Tibial nerve (tissue), 4 donors: ENCODE measurements at places on chromosomes 5 and 9. TPM values are rescaled to one million over a fixed set of nuclear protein-coding genes. Genes with fewer than 3 reads are reported as not detected.

DNA sequence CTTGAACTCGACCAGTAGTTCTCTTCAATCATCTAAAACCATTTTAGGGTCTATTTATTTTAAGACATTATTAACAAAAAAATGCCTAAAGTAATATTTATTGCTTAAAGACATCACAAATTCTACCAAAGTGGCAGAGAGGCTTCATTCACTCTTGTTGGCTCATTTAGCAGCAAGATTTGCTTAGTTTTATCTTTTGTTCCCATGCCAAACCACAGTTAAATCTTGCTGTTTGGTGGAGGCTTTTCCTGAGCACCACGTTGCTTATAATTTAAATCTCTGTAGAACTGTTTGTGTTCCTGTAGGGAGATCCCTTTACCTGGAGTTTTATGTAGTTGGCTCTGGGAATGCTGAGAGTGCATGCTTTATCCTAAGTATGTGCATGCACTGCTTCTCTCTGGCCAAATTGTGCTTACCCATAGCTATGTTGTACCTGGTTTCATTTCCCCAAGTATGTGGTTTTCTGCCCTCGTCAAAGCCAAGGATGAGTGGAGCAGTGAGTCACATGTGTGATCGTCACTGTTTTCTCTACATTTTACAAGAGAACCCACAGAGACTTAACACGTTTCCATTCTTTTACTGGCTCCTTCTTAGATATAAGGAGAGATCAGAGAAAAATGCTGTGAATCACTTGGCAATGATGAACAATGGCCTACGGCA, 42.1 kb upstream of the MAST4 start:
- no peak for DNase-seq

GRCh38 chr5:170342153-170342725, 44.7 kb upstream of the LCP2 start:
- DNase-seq = no peak

DNA sequence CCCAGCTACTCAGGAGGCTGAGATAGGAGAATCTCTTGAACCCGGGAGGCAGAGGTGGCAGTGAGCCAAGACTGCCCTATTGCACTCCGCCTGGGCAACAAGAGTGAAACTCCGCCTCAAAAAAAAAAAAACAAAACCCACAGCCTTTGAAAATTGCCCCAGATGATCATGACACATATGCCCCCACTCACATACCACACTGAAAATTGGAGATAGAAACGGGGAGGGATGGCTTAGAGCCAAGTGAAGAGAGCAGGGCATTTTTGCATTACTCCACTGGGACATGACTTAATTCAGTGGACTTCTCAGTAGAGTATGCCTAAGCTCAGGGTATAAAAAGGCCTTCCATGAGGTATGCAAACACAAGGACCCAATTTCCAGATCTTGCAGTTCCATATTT, 309.3 kb downstream of the BNC2 start:
- no peak for DNase-seq

DNA sequence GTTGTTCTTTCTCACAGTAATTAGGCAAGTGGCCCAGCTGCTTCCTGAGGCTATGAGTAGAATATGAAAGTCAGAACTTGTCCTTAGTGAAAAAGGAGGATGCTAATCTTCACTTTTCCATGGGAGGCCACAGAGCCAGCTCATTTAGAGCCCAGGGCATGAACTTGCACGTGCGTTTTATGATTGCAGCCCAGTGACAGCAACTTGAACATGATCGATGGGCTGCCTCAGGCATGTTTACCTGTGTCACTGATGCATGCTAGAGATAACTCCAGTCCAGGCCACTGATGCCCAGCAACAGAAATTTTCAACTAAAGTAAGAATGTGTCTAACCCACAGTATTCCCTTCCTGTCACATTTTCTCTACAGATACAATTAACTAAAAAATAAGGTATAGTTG, 179.3 kb downstream of the CTNND2 start:
- no peak for DNase-seq

DNA sequence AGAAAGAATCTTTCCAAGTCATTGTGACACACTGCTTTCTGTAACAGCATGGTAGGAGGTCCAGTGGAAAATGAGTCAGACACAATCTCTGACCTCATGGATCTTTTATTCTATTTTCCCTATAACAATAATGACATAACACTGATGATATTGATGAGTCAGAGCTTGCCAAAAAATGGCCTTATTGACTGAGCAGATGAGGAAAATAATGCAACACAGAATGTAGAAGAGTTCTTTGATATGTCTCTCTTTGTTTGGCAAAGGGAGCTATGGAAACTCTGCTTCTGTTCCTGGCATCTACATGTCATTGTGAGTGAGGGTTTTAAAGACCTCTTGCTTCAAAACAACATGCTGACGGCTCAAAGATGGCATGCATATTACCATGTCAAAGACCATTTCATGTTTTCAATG, 443.1 kb upstream of the ZNF608 start:
- no peak for DNase-seq

- no peak for DNase-seq
Measured at GRCh38 chr5:77993855-77994318, 217.7 kb upstream of the TBCA start.

- DNase-seq = peak; percentile 35
Measured at GRCh38 chr9:110579034-110579861, at the start of gene SVEP1. Gene SVEP1 (minus strand): TSS chr9:110579741. CDS start chr9:110579543, 198 bp downstream.

DNA sequence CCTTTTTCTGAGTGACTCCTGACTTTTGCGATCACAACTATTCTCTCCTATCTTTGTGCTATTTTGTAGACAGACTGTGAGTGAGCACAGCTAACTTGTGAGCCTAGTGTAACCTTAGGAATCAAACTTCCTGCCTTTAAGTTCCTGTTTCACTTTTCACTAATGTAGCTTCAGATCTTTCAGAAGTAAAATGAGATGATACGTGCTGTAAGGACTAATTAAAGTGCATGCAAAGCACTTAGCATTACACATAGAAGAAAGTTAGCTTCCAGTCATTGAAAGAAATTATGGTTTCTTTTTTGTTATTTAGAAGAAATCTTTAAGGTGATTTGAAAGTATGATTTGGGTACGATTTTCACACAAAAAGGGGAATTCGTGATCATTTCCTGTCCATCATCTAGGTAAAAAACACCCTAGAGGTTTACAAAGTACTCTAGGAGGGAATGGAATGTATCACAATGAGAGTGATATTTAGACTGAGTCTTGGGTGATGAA, 122.7 kb downstream of the ST8SIA4 start:
- DNase-seq = no peak

CATSPER3 gene
- total RNA-seq = not detected

BASP1 gene
- total RNA-seq = 46.0 TPM

PCDHA11 gene
- total RNA-seq = 0.84 TPM

MLANA gene
- not detected for total RNA-seq
